Midbrain (tissue), 1 donor: ENCODE measurements at places on chromosomes 5 and 9.

DNA sequence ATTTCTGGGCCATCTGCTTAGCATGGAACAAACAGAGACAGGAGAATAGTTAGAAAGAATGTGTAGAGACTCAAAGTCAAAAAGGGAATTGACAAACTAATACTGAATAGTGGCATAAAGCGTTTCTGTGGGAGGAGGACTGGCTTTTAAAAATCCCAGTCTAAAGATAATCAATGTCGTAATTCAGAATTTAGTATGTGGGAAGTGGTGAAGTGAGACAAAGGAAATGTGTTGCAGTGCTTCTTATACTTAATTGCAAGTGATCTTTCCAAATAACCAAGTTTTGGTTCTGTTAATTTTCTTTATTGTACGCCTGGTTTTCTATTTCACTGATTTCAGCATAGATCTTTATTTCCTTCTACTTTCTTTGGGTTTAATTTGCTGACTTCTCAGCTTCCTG, 133.2 kb downstream of the ENTREP1 start:
- DNase-seq: no peak

GRCh38 chr9:19690128-19690527, 98.7 kb downstream of the SLC24A2 start:
- no peak for DNase-seq

GRCh38 chr9:113978725-113979342, 99.3 kb downstream of the AMBP start:
- no peak for DNase-seq

DNA sequence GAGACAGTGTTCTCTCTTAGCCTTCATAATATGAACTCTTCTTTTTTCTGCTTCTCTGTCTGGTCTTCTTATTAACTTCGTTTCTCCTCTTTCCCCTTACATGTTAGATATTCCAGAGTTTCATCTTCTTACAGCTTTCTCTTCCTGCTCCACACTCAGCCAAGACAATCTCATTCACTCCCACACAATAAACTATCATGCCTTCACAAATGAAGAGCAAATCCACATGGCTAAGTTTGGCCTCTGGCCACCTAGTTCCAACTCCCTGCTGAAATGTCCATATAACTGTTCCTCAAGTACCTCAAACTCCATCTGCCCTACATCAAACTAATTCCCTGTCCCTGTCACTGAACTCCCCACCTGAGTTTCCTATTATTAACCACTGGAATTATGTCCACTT, 18.4 kb downstream of the IL33 start:
- DNase-seq: no peak

DNA sequence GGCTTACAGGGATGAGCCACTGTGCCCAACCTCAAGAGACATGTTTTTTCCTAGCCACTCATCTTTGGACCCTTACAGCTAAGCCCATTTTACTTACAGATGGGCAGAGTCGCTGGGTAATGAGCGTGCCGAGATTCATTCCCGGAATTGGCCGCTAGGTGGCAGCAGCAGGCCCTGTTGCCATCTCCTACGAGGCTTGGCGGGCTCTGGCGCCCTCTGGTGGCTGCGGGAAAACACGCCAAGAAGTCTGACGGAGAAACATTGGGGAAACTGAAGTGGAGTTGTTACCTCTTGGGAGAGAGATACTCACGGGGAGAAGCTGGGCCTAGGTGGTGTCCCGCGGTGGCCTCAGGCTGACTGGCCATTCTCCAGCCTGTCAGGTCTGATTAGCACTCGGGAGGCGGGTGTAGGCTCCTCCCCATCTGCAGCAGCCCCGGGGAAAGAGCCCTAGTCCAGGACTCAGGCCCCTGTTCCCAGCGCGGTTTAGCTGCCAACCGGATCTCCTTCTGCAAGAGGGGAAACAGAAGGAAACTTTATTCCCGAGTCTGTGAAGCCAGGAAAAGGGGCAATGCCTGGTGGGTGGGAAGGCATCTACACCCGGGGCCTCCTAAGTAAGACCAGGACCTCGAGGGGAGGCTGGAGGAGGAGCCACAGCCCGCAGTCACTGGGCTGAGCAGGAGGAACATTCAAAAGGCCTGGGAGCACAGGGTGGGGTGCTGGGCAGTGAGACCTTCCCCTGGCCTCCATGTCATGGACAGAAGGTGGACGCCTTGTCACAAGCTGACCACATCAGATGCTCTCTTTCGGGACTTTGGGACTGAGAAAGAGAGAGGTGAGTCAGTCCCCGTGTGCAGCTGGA, 9.7 kb downstream of the PTGES2 start:
- peak; percentile 92 for DNase-seq

DNA sequence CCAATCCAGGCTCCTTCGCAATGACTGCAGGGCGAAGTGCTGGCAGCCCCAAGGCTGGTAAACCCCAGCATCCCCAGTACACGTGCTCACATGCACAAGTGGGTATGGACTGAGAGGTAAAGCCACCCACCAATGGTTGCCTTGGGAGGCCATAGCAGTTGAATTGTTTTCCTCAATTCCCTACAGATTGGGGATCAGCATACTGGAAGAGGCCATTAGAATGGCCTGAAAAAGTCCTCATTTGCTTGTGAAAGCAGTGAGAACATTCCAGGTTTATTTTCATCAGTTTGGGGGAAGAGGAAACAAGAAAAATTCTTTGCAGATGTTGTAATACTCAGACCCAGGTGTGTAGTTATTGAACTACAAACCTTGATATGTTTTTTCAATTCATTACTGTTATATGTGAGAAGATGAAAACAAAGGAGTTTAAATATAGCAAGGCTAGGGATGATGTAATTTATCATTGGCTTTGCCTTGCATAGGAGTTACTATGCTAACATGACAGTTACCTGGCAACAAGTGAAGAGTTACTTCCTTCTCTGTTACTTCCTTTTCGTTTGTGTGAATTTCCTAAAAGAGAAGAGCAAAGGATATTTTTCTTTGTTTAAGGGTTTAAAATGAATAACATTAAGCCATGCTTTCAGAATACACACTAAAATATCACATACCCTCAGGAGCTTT, 36.4 kb downstream of the MTMR12 start:
- no peak for DNase-seq

- DNase-seq: no peak
Measured at GRCh38 chr9:35070823-35071813, 1.3 kb downstream of the VCP start.

- peak; percentile 62 for DNase-seq
Measured at GRCh38 chr5:149141224-149141956, at the start of gene ABLIM3. Gene ABLIM3 (plus strand): TSS chr5:149141493. CDS start chr5:149142096, 603 bp downstream.

DNA sequence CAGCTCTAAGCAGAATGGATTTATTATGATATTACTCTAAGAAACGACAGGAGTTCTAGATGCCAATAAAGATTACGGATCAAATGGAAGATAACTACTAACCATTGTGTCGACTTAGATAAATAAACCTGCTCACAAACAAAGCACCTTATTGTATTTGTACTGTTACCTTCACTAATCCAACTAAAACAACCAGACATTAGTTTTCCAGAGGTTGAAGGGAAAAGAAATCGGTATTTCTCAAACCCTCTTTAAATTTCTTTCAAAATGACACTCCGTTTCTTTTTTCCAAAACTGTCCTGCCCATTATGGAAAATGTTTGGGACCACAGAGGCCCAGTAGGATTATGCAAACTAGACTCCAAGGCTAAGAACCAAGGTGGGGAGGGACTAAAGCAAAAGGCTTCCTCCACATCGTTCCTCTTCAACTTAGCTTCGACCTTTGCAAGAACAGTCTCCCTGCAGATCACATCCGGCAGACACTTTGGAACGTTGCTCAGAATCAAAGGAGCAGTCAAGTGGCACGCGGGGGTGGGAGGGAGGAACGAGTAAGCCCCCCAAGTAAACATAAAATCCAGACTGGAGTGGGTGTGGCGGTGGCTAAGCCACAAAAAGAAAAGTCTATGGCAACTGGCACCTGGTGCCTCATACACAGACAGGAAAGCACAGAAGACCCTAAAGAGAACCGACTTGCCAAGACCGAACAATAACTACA, 2.7 kb downstream of the MLLT3 start:
- no peak for DNase-seq

DNA sequence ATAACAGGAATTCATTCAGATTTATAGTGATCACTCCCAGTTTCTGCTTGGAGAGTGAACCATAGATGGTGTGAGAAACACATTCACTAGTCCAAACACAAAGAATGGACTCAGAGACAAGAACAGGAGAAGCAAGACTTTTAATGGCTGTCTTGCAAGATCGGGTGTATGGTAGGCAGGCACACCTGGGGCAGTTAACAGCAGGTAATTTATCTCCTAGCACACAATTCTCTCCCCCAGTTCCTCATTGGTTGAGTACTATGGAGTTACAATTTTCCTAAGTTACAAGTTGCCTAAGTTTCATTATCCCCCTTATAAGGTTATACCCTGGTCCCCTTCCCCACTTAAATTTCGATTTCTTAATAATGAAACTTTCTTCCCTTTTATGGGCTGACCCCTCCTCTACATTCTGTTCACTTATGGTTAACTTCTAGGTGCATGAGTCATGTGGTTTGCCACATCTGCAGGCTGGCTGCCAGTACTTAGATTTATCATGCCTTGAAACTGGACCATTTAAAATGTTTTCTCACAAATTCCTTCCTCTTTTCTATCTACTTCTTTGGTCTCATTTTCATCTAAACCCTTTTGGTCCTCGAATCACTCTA, 623.3 kb downstream of the HINT1 start:
- DNase-seq: no peak

DNA sequence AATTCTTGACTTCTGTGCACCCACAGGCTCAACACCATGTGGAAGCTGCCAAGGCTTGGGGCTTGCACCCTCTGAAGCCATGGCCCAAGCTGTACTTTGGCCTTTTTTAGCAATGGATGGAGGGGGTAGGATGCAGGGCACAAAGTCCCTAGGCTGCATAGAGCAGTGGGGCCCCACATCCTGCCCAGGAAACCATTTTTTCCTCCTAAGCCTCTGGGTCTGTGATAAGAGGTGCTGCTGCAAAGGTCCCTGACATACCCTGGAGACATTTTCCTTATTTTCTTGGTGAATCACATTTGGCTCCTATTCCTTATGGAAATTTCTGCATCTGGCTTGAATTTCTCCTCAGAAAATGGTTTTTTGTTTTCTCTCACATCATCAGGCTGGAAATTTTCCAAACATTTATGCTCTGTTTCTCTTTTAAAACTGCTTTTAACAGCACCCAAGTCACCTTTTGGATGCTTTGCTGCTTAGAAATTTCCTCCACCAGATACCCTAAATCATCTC, 482.7 kb upstream of the TLE4 start:
- no peak for DNase-seq

GRCh38 chr9:79796411-79796810, 224.6 kb downstream of the TLE4 start:
- no peak for DNase-seq
